Activated CD8-positive, alpha-beta memory T cell treated with anti-CD3 and anti-CD28 coated beads, Interleukin-2, amount 50 U/mL, for 48 hours (primary cell): ENCODE measurements at places on chromosomes 5 and 9.
A peak's percentile ranks its signal among the peaks of the same experiment; 100 is the strongest.

DNA sequence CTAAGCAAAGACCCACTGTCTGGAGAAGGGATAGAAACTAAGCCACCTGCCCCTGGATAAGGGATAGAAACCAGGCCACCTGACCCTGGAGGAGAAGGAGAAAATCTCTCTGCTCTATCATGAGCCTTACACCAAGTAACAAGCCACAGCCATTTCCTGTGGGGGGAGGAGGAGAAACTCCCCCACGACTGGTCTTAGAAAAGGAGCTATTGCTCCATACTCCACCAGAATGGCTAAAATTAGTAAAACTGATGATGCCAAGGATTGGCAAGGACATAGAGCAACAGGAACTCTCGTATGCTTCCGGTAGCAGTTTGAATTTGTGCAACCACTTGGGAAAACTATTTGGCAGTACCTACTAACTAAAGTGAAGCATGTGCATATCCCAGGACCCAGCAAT is 70.8 kb downstream of the ACTL7B start:
- no peak for DNase-seq

GRCh38 chr9:116345817-116346216 is 192.2 kb downstream of the PAPPA start:
- DNase-seq: no peak

- no peak for DNase-seq
Measured at GRCh38 chr9:91960367-91960766, 10.3 kb upstream of the ROR2 start.

DNA sequence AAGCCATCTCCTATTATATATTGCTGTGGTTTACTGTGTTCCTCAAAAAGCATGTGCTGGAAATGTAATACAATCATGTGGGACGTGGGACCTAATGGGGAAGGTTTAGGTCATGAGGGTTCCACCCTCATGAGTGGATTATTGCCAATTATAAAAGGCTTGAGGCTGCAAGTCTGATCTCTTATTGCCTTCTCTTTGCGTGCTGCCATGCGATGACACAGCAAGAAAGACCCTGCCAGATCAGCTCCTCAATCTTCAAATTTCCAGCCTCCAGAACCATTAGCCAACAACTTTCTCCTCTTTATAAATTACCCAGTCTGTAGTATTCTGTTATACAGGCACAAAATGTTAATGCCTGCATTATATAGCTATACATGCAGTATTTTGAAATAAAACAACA is 45.4 kb downstream of the MARCHF11 start:
- no peak for DNase-seq

- no peak for DNase-seq
Measured at GRCh38 chr5:95669540-95669939, 13.3 kb downstream of the SPATA9 start.

- DNase-seq: peak; percentile 88
Measured at GRCh38 chr9:83649080-83649479, 26.1 kb downstream of the IDNK start.

- no peak for DNase-seq
Measured at GRCh38 chr9:96420468-96421219, 2.5 kb upstream of the ZNF367 start.
